Activated naive CD4-positive, alpha-beta T cell treated with Interleukin-2 at 50 U/mL for 16 hours (primary cell): ENCODE measurements at places on chromosomes 1 and 21.
A peak's percentile ranks its signal among the peaks of the same experiment; 100 is the strongest.

DNA sequence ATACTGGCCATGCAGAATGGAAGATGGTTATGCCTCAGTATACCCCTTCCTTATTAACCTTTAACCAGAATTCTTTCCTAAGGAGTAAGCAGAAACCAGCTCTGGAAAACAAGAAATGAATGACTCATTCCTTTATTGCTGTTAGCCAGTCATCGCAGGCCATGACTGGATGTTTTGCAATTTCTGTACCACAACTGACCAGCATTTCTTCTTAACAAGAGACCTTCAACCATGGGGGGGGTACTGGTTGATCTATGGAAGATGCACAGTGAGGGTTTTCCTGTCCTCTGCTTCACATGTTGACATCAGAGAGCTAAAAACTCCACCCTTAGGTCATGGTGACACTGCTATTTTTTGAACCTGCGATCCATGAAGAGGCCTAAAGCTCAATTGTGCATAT, 28.0 kb upstream of the RNF2 start:
- no peak for DNase-seq

DNA sequence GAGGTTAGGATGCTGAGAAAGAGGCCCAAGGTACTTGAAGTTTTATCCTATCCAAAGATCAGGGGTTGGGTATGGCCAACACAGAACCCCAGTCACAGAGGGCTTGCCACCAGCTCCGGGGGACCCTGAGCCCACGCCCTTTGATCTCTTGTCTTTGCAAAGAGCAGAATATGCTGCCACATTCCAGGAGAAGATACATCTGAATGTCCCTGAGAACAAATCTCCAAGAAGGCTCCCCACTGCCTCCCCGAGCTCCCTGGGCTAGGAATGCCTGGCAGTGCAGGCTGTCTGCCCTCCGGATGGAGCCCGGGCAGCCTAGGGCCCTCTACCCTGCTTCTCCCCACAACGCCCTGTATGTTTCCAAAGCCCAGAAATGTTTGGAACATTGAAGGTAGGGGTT, 49.2 kb downstream of the AJAP1 start:
- no peak for DNase-seq

DNA sequence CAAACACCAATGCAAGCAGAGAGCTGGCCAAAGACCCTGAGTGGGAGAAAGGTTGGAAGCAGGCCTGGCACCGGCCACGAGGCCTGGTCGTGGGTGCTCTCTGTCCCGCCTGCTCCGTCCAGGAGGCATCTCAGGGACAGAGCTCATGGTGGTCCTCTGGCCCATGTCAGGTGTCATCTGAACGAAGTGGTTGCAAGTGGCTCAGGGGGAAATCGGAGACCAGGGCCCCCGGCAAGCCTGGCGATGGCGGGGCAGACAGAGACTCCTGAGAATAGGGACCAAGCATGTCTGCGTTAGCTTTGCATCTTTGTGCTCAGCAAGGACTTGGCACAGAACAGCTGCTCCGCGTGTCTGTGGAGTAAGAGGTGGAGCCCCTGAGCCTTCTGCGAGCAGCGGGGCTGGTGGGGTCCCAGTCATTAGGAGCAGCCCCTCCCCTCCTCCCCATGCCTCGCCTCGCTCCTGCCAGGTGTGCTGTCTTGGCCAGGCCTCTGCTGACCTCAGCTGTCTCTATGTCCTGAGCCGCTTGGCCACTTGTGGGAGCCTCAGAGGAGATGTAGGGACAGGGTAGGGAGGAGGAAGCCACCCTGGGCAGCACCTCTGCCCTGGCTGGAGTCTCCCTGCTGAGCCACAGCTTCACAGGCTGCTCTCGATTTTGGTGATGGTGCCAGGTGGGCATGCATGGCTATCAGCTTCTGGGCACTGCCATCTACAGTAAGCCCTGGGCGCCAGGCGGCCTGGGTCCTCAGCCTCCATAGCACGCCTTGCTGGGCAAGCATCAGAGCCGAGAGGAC, 362.9 kb upstream of the VAMP3 start:
- DNase-seq: no peak

- DNase-seq: no peak
Measured at GRCh38 chr1:94531664-94532063, 9.9 kb downstream of the F3 start.

DNA sequence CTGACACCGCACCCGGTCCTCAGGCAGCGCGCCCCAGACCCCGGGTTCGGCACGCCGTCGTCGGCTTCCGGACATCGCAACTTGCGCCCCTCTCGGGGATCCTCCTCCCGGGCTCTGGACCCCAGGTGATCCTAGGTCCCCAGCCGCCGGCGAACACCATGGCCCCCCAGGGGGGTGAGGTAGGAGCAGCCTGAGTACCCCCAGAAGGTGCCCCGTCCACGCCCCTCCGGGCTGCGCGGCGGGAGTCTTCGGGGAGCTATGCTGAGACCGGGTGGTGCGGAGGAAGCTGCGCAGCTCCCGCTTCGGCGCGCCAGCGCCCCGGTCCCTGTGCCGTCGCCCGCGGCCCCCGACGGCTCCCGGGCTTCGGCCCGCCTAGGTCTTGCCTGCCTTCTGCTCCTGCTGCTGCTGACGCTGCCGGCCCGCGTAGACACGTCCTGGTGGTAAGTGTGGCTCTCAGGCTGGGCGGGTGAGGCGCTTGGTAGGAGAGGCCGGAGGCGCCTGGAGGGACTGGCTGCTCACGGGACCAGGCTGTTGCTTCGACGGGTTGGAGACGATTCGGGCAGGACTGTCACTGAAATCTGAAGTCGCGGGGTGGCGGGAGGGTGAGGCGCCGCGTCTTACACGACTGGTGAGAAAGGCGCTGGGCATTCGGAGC, 367 bp downstream of the WNT2B start:
- DNase-seq: peak; percentile 11

DNA sequence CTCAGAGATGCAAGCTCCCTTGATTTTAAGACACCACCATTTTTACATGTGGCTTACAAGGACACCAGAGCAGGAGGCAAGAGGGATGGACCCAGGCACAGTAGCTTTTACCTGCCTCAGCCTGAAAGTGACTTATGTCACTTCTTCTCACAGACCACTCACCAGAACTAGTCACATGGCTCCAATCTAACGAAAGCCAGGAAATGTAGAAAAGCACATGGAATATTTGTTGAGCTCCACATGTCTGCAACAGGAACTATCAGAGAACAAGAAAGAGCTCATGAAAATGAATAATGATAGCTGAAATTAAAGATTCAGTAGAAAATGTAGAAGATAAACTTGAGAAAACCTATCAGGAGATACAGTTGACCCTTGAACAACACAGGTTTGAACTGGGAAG, 69.4 kb downstream of the ZNF648 start:
- DNase-seq: no peak

DNA sequence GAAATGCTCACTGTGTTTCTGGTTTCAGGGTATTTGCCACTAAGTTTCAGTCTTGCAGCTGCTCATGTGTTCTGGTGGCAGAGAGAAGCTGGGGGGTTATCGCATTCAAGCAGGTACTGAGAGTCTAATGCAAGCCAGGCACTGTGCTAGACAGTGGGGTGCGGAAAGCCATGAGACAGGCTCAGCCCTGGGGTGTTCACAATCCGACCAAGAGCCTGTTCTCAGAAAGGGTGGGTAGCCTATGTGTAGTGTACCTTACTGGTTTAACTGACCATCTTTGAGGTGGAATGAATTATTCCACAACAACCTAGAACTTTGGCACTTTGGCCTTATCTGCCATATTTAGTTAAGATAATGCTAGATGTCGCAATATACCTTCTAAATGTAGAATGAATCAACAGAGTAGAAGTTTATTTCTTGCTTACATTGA, 55.3 kb upstream of the ROR1 start:
- no peak for DNase-seq

DNA sequence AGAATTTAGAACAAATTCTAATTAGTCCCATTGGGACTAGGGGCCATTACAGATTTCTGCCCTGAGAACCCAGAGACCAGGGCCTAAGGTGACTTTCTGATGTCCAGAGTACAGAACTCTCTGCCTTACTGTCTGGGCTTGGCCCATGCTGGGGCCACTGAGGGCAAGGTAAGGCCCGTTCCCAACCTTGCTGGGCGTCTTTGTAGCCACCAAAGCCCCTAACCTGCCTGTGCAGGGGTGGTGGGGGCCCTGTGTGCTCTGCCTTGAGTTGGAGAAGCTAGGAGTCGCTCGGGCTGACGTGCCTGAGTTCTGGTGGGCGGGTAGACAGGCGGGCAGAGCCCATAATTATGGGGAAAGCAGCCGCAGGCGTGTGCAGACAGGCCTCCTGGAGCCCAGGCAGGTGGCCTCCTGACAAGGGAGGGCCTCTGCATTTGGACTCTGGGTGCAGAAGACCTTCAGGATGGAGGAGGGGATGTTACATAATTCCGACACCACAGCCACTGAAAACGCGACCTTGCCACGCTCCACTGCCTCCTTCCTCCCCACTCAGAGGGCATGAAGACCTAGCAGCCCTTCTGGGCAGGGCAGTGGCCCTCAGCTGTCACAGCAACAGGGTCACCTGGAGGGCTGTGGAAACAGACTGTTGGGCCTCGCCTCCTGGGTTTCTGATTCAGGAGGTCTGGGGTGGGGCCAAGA, 239.9 kb upstream of the TMEM51 start:
- DNase-seq: no peak

GRCh38 chr1:82597649-82598048, 796.9 kb downstream of the ADGRL2 start:
- DNase-seq: no peak

DNA sequence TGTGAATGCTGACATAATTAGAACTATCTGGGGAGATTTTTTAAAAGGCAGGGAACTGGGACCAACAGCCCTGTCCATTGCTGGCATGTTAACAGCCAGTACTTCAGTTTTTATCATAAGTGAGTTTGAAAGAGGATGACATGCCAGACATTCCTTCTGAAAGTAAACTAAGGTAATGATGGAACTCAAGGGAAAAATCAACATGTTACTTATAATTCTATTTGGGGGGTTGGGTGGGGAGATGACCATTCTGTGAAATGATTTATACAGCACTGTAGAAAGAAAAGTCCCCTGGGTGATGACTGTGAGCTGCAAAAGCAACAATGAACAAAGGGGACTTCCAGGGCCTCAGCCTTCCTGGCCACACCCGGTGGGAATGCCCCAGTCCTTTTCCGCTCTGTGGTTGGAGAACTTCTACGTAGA, 5.4 kb upstream of the LAMC2 start:
- no peak for DNase-seq

- DNase-seq: no peak
Measured at GRCh38 chr1:175530183-175530582, 213.2 kb downstream of the TNR start.

DNA sequence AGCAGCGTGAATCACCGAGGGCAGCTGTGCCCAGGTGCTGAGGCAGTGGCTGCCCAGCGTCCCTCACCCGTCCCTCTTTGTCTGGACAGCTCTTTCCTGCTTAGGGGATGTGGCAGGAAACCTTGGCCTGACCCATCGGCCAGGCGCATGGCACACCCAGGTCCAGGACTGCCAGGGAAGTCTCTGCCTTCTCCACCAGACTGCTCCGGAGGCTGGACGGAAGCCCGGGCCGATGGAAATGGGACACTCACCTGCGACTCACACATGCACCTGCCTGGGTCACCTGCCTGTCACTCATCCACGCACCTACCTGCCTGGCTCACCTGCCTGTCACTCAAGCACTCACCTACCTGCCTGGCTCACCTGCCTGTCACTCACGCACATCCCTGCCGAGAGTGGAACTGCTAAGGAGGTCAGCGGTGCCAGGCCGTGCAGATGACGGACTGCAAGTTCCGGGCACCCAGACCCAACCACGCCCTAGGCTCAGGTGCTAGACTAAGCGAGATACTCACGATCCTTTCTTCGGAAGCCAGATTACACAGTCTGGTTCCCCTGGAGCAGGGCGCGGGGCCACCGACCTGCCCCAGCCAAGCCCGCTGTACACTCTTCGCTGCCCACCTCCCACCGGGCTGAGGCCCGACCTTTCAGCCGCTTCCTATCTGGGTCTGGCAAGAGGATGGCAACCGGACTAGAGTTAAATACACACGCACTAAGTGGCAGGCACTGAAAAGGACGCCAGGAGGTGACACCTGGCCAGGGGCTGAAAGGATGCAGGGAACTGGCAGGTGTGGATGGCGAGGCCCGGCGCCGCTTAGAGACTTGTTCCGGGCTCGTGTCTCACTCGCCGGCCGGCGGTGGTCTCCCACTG, 1.1 kb downstream of the UBE2J2 start:
- DNase-seq: peak; percentile 15

- DNase-seq: peak; percentile 22
Measured at GRCh38 chr1:24643363-24644099, 429 bp downstream of the SRRM1 start.

DNA sequence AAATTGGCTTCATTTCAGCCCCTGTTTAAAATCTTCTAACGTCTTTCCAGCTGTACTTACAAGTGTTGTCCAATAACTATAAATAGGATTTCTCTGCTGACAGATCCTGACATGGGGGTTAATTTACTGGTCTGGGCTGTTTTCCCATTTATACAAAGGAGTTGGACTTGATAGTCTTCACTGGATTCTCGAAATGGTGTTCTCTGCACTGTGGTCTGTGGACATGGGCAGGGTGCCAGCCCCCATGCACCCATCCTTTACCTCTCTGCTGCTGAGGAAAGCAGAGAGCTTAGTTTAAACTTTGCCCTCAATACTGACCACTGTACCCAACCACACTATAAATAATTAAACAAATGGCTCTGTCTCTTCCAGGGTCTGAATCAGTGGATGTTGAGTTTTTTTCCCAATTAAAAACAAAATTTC, 5.2 kb downstream of the DIO1 start:
- no peak for DNase-seq

DNA sequence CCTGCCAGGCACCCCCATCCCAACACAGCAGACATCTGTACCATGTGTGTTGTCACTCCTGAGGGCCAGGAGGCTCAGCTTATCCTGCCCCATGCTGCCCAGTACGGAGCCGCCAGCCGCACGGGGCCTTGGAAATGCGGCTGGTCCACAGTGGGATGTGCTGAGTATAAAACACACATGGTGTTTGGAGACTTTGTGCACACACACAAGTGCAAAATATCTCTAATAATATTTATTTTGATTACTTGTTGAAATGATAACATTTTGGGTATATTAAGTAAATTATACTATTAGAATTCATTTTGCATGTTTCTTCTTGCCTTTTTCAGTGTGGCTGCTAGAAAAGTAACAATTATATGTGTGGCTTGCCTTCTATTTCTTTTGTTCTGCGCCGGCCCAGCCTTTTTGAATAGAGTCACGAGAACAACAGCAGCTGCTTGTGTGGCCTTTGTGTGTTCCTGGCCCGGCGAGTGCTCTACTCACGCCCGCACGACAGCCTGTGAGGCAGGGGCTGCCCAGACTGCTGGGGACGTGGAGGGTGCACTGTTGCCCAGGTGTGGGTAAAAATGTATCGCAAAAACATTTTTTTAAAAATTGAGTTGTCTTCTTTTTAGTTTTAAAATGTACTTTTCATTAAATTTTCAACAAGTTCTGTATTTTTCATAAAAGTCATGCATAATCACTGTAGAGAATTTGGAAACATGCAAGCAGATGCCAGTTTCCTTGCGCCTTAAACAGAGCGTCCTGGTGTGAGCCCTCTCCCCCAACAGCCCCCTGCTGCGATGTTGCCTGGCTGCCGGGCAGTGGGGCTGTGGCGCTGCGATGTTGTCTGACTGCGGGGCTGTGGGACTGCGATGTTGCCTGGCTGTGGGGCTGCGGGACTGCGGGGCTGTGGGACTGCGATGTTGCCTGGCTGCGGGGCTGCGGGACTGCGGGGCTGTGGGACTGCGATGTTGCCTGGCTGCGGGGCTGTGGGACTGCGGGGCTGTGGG, 35.5 kb downstream of the COQ8A start:
- DNase-seq: no peak

- DNase-seq: no peak
Measured at GRCh38 chr1:174982971-174983689, 16.6 kb upstream of the CACYBP start.
